Fibroblast of villous mesenchyme (primary cell): ENCODE measurements at places on chromosomes 3 and 15.

GRCh38 chr15:25248583-25249235 is 190.1 kb downstream of the UBE3A start:
- DNase-seq = no peak

- DNase-seq = no peak
These were observed 13.3 kb upstream of the IQSEC1 start for GRCh38 chr3:13086531-13086981.

DNA sequence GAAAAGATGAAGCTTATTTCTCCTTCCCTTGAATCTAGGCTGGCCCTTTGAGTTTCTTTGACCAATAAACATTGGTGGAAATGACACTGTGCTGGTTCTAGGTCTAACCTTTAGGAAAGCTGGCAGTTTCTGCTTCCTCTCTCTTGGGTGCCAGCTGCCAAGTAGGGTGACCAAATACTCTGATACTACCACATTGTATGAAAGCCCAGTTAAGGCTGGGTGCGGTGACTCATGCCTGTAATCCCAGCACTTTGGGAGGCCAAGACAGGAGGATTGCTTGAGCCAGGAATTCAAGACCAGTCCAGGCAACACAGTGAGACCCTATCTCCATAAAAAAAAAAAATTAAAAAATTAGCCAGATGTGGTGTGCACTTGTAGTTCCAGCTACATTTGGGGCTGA is 320.7 kb downstream of the ZNF621 start:
- no peak for DNase-seq

DNA sequence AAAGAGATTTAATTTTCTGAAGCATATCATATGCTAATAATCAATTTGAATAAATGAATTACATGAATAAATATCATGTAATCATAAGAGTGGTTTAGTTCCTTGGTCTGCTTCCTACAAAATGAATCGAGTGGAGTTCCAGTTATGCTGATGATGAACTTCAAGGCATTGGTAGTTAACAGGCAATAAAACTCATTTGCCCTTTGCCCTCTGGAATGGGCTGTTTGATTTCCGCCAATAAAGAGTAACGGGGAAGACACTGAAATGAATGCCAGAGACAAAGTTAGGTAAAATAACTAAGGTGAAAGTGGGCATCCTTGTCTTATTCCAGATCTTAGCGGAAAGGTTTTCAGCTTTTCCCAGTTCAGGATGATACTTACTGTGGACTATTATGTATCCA is 90.1 kb downstream of the C3orf38 start:
- DNase-seq = no peak

DNA sequence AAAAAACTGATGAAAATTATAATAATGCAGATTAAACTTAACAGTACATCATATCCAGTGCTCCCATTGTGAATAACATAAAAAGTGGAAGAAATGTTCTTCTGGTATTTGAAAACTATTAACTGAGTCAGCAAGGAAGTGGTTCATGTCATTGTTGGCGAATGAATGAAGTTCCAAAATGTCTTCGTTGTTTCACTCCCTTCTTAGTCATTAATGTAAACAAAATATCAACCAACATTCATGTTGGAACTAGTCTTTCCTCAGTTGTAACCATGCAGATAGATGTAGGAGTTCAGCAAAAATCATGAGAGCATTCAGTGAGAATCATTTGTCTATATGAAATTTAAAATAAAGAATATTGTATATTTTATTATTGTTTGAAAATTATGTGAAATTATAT is 44.1 kb upstream of the ICE2 start:
- peak; percentile 46 for DNase-seq

DNA sequence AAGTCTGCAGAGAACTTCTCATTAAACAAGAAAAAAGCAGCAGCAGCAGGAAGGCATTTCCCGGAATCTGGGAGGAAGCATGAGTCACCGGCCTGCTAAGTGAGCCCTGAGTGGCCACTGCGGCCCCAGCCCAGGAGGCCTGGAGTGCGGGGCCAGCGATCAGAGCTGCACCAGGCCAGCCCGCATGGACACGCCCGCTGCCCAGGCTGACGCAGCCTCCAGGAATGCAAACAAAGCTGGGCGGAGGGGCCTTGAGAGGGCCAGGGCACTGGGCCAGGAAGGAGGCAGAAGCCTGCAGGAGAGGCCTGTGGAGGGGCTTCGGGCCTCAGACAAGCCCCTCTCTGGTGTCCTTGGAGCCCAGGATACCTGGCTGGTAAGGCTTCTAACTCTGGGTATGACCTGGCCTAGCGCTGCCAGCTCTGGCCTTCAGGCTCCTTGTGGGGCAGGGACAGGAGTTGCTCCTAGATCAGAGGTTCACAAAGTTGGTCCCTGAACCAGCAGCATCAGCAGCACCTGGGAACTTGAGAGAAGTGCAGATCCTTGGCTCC is 101.2 kb downstream of the SMAD6 start:
- peak; percentile 97 for DNase-seq

DNA sequence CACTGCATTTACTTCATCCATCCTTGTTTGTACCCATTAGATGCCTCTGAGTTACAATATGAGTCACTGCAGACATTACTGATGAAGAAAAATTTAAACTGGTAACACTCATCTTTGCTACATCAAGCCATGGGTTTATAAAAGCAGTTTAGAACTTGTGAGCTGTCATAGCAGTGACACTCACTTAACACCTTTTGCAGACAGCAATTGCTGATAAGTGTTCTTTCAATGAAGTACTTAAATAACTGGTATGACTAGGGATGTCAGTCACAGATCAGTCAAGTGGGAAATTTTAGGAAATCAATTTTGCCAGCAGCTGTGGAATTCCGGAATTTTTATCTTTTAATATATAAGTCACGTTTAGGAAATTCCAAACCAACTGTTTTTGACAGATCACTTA is 643.0 kb downstream of the TBL1XR1 start:
- DNase-seq = no peak

DNA sequence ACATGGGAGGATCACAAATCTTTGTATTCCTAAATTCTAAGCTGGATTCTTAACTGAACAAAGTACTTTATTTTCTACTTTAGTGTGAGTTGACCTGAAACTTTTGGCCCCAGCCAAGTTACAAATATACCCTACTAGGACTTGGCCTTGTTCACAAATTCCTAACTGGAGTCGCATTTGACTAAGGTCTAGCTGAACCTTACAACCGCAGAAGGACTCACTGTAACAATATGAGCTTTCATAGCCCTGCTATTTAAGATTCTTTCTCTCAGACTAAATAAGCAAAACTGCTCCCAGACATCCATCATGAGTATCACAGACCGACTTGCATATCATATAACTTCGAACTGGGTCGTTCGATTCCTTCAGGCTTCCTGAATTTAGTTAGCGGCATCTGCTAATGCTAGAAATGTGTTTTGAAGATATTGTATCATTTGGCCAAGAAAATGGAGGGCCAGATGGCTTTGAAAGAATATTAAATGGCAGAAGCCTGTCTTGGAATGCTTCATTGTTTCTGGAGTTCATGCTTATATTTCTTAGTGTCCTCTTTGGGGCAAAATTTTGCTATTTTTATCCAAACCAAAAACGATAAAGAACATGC is 28.4 kb upstream of the ADAMTS9 start:
- no peak for DNase-seq

- DNase-seq = no peak
These were observed 18.8 kb upstream of the BCL6 start for GRCh38 chr3:187763850-187764648.

- DNase-seq = no peak
These were observed 4.3 kb downstream of the PROS1 start for GRCh38 chr3:93969443-93969842.

DNA sequence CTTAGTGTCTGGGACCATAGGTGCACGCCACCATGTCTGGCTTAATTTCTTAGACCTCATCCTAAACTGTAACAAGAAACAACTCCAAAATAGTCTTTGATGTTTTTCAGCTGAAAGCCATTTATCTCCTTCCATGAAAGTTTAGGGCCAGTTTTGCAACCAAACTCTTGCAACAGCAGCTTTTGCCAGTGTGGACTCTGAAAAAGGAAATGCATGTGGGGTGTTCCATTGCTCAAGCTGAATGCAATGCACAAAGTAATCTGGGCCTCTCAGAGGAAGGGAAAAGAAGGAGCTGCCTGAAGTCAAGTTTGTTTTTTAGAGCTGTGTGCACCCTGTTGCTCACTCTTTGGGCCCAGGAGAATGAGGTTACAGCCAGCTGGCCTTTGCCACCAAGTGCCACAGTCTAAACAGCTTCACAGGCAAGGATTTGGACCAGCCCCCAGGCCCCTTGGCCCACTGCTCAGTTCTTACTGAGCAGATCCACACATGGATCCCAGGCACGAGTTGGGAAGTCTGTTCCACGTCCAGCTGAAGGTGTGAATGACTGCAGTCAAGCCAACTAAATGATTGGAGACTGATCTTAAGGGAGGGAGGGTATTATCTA is 212.3 kb upstream of the LRRFIP2 start:
- peak; percentile 67 for DNase-seq

- no peak for DNase-seq
These were observed 10.7 kb upstream of the CAMK1 start for GRCh38 chr3:9780458-9780812.

- DNase-seq = peak; percentile 73
These were observed 62.4 kb downstream of the ADAMTS9 start for GRCh38 chr3:64625381-64625780.

- DNase-seq = no peak
These were observed 125.1 kb downstream of the SUCLG2 start for GRCh38 chr3:67529337-67529736.

DNA sequence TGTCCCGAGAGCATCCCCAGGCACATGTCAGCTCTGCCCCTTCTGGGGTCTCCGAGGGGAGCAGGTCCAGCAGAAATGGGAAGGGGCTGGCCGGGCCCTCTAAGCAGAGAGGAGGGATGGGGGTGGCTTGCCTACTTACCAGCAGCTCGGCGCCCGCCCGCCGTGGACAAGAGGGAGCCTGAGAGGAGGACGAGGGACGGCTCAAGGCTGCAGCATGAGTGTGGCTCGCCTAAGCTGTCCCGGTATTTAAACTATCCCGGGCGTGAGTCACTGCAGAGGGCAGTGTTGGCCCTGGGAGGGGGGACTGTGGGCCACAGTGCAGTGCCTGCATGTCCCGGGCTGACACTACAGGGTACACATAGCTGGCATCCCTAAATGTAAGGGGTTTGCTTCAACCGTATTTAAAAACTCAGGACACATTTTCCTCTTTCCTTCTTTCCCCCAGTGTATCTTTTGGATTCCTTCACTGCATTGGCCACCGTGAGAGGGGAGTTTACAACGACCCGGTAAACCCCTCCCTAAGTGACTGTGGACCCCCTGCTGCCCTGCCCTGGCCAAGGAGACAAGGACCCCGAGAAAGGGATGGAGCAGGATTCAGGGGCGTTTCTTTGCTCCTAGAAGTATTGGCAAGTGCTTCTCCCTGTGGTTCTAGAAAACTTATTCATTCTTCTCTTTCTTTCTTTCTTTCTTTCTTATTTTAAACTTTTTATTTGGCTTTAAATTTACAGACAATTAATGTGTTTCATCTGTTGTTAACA is at the start of gene LRRC15:
Gene LRRC15, minus strand, starts transcription at position 222 of the 758 bp plus-strand sequence. CDS start 8,700 bp downstream, outside the sequence.
- DNase-seq = peak; percentile 46

DNA sequence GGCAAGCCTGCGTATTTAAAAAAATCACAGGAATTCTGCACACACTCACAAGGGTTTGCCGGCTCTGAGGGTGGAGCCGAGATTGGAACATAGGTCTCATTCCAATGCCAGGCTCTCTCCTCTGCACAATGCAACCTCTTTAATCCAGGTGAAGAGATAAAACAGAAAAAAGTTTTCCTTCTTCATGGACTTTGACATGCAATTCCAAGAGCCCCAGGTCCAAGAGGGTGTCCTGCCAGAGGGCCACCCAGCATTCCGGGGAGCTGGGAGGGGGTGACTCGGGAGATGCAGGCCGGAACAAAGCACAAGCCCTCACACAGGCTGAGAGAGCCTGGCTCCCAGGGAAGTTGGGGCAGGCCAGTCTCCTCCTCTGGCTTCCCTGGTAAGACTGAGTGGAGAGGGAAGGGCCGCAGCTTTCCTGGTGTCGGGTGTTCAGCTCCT is 6.7 kb upstream of the SLC12A8 start:
- no peak for DNase-seq

DNA sequence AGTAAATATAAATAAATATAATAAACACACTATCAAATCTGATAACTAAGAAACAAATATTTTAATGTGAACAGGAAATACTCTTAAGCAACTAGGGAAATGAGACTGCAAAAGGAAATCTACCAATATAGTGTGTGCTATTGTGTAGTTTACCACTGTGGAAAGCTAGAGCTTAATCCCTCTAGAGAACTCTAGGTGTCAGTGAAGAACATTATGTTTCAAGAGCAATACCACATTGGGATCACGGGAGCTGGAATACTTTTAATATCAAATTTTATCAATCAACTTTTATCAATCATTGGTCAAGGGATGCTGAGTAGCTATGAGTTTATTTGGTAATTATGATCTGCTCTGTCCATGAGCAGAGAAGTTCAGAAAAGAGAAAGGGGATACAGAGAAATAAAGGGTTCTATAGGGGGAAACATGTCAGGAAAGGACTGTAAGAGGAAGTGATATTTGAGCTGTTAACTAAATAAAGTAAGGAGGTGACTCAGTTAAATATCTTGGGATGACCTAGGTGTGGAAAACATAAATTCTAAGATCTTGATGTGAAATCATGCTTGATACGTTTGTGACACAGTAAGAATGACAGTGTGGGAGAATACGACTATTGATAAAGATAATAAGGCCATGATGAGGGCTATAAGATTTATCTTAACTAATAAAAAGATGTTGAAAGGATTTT is 762.2 kb upstream of the ALCAM start:
- peak; percentile 15 for DNase-seq
